ENCODE measurements at places on chromosomes 2 and 18.

GRCh38 chr2:16763056-16763455 lies 97.4 kb upstream of the CYRIA start:
- no peak for DNase-seq

GRCh38 chr2:53765767-53766166 lies 1.8 kb upstream of the CHAC2 start:
- no peak for DNase-seq

- DNase-seq, result no peak
Measured at GRCh38 chr18:7958081-7958896, 391.2 kb downstream of the PTPRM start.

DNA sequence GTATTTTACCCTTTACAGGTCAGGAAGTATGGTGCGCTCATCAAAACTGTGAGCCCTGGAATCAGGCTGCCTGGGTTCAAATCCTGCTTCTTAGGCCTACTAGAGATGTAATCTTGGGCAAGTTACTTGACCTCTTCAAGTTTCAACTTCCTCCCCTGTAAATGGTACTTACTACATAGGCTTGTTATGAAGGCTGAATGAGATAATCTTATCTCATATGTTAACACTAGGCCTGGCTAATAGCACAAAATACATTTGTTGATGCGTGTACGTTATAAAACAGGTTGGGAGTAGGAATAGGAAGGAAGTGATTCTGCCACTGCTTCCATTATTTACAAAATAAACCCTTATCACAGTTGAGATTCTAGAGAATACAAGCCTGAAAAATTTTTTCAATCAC lies 1.7 kb upstream of the RFTN2 start:
- no peak for DNase-seq

DNA sequence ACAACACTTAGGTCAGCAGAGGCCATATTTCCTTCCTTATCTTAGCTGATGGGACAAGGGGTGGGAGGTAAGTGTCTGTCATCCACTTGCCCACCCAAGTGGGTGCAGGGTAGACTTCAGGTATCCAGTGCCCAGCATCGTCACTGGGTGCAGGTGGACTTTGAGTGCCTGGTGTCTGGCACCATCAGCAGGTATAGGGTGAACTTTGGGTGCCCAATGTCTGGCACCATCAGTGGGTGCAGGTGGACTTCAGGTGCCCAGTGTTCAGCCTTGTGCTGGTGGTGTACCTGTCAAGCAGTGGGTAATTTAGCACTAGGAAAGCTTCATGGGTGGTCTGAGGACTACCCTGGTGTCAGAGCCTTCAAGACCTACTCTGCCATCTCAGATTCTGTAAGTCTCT lies 175.6 kb downstream of the SEPTIN10 start:
- no peak for DNase-seq

- DNase-seq, result no peak
Measured at GRCh38 chr2:12127638-12128037, 381.2 kb downstream of the LPIN1 start.

DNA sequence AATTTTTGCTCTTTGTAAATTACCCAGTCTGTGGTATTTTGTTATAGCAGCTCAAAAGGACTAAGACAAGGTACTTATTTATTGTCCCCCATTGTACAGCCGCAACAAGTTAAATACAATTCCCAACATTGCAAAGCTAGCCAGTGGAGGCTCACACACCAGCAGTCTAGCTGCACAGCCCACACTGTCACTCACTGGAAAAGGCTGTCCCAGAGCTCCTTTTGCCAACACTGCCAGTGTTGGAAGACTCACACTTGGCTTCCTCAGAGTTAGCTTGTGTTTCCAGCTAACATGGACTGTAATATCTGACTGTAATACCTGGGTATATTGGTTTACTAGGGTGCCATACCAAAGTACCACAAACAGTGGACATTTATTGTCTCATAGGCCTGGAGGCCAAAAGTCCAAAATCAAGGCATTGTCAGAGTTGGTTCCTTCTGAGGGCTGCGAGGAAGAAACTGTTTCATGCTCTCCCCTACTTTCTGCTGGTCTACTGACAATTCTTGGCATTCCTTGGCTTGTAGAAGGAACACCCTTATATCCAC lies 6.6 kb upstream of the DYM start:
- DNase-seq, result no peak

GRCh38 chr2:166091439-166091838 lies 36.4 kb downstream of the SCN1A start:
- DNase-seq, result no peak

GRCh38 chr2:133135035-133135654 lies 433.1 kb downstream of the NCKAP5 start:
- DNase-seq, result no peak

DNA sequence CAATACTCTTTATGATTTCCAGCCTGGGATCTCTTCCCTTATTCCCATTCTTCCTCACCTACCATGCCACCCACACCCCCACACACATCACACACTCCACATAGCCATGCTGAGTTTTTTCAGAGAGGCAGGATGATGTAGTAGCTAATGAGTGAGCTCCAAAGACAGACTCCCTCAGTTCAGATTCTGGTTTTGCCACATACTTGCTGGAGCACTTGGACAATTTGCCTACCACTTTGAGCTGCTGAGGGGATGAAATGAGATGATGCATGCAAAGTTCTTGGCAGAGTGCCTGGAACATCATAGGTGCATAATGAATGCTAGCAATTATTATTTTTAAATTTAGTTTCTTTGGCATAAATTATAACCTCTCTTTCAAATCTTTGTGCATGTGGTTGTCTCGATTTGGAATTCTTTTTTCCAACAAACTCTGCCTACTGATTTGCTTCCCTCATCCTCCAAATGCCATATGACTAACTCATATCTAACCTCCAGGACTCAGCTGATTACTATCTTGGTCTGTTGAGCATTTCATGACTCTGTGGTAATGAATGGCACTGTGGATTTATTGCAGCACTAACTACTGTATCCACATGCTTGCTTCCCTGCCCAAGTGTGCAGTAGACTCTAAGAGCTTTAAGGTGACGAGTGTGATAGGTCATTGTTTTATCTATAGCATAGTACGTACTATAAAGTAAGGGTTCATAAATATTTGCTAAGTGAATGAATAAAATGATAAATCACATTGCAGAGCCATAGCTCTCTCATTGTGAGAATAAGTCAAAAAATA lies 99.1 kb downstream of the TACR1 start:
- no peak for DNase-seq

- DNase-seq, result no peak
Measured at GRCh38 chr2:52391621-52392020, 1359.7 kb upstream of the NRXN1 start.

DNA sequence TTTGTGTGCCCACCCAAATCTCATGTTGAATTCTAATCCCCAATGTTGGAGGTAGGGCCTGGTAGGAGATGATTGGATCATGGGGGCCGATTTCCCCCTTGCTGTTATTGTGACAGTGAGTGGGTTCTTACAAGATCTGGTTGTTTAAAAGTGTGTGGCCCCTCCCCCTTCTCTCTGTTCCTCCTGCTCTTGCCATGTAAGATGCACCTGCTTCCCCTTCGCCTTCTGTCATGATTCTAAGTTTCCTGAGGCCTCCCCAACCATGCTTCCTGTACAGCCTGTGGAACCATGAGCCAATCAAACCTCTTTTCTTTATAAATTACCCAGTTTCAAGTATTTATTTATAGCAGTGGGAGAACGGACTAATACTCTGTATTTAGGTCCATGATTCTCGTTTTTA lies 588.1 kb downstream of the DCDC2C start:
- DNase-seq, result no peak

DNA sequence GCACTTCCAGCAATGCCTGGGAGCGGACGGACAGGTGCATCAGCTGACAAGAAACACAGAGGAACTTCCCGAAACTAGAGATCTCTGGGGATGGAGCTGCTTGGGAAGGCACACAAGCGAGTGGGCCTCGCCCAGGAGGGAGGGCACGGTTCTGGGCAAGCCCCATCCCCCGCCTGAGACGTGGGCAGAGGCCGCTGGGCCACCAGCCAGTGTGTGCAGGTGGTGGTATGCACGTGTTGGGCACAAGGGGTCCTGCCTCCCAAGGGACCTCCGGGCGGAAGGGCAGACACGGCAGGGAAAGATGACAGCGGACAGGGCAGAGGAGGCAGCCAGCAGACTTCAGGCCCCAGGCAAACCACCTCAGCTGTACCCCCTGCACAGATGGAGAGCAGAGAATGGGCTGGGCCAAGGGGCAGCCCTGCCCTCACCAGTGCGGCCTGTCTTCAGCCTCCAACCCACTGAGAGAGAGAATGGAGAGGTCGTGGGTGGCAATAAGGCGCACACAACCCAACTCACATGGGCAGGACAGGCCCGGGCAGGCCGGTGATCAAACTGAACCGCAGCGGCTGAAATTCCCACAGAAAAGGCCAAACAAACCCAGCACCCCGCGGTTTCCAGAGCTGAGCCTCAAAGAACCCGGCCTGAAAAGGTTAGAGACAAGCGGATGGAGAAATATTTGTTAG lies 51.2 kb downstream of the HDAC4 start:
- no peak for DNase-seq

DNA sequence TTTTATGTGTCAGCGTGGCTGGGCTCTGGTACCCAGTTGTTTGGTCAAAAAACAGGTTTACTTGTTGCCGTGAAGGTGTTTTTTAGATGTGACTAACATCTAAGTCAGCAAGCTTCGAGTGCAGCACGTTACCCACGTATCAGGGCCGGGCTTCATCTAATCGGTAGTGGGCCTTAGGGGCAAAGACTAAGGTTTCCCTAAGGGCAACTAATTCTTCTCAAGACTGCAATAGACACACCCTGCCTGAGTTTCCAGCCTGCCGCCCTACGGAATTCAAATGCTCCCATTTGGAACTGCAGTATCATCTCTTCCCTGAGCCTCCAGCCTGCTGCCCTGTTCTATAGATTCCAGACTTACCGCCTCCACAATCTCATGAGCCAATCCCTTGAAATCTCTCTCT lies 27.7 kb downstream of the FHL2 start:
- DNase-seq, result no peak

DNA sequence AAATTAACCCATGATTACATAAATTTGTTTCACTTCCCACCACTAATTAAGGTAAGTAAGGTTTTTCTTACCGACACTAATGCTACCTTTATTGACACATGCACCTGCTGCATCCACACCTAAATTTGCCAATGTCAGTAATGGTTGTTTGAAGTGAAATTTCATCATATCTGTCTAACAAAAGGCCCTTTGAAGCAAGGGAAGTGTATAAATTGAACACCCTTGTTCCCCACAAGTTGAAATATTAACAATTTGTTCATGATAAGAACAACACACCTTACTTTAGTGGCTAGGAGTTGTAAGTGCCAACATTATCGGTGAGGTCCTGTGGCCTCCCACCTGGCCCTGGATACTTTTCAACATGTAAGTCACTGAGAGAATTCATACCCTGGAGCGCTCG lies 116.3 kb upstream of the CDCA7 start:
- no peak for DNase-seq

- no peak for DNase-seq
Measured at GRCh38 chr2:30098266-30099005, 48.4 kb upstream of the YPEL5 start.

GRCh38 chr2:190980630-190981209 lies 33.3 kb downstream of the STAT1 start:
- DNase-seq, result no peak

- no peak for DNase-seq
Measured at GRCh38 chr2:171432206-171432968, 1.4 kb downstream of the METTL8 start.

GRCh38 chr2:172079416-172079815 lies 5.9 kb upstream of the DLX1 start:
- DNase-seq, result no peak

DNA sequence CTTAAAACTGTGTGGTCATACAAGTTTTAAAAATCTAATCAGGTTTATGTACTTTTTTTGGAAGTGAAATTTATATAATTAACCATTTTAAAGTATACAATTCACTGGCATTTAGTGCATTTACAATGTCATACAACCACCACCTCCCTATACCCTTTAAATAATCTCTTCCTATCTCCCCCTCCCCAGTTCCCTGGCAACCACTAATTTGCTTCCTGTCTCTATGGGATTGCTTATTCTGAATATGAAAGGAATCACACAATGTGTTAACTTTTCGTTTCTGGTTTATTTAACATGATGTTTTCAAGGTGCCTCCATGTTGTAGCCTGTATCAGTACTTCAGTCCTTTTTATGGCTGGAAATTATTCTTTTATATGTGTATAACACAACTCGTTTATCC lies 19.4 kb downstream of the CHMP3 start:
- DNase-seq, result no peak

Data from thoracic aorta (tissue), 2 donors.